ENCODE measurements at places on chromosomes 11 and 22.

DNA sequence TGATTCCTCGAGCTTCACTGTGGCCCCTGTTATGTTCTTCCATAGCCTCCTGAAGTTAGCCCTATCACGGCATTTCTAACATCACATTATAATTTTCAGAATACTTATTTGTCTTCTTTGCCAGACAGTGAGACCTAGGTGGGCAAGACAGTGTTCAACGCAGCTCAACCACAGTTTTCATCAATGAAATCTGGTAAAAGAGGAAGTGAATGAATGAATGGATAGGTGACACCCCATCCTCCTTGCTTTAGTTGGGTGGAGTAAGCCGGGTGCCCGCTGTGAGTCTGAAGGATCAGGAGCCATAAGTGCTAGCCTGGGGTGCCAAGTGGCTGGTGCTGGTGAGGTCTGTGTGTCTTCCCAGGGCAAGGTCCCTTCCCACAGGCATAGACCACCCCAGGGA lies 60.2 kb upstream of the MTNR1B start:
- DNase-seq: no peak

- DNase-seq: no peak
Observed at GRCh38 chr11:72740562-72741428, 11.4 kb downstream of the ARAP1 start.

DNA sequence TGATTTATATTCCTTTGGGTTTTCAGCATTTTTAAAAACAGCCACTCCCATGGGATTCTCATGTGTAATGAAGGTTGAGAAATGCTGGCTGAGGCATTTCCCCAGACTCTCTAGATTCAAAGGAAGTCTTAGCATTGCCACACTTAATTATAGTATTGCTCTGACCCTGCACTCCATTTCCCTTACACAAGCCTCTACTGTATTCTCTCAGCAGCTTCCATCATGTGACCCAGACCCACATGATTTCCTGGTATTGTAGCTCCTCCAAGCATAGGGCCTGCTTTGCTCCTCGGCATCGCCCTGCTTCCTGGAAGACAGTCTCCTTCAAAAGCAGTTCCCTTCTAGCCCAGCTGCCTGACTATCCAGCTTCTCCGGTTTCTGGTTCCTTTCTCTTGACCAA lies 261.5 kb downstream of the LARGE1 start:
- DNase-seq: no peak

DNA sequence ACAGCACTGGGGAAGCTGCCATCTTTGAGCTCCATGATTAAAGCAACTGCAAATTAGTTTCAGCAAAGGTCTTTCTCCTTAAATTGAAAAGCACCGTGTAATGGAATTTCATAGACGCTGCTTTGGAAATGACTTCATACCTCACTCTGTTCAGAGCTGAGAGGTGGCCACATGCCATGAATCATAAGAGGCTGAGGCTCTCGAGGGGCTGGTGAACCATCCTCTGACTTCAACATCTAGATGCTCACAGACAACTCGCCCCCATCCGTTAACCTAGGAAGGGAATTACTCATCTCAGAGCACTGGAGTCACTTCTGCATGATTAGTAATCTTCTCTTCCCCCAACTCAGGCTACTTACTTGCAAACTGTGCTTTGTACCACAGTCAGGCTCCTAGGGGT lies 122.3 kb downstream of the RCN1 start:
- DNase-seq: no peak

DNA sequence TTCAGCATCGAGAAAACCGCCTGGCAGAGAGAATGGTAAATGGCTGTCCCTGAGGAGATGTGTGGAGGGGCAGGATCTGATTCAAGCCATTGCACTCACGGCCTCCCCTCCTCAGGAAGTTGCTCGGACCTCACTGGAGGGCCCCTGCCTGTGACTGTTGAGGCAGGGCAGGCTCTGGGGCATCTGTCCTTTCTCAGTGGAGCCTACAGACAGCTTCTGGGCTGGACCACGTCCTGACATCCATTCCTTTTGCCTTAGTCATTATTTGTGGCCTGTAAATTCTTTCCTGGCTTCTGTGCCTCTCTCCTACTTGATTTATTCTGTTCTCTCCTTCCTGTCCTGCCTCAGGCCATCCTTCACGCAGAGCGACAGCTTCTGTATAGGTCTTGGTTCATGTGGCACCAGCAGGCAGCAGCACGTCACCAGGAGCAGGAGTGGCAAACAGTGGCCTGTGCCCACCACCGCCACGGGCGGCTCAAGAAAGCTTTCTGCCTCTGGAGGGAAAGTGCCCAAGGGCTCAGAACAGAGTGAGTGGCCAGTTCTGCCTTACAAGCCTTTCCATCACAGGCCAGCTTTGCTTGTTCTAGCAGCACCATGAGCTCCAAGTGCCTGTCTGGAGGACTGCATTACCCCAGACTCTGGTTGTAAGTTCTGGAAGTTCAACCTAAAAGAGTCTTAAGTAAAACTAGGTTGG lies 59.6 kb downstream of the PISD start:
- DNase-seq: no peak

- no peak for DNase-seq
Observed at GRCh38 chr11:33747979-33748378, 11.8 kb upstream of the CD59 start.

GRCh38 chr22:19524170-19525115 lies at the start of gene CLDN5:
Gene CLDN5 (minus strand): TSS chr22:19524410. CDS start chr22:19524255, 155 bp downstream.
- DNase-seq: peak; percentile 4

DNA sequence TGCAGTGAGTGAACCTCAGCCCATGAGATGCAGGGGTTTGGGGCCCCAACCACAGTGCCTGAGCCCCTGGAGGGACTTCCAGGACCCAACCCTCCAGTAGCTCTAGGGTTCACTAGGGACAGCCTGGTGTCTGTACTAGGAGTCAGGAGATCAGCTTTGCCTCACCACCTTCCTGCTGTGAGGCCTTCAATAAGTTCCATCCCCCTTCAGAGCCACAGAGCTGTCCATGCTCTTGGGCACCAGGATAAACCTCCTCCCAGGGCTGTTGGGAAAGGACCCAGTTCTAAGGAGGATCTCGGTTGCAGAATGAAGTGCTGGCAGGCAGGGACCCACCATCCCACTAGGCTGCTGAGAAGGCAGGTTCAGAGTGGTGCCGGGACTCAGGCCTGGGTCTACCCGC lies 9.7 kb downstream of the ARHGEF17 start:
- no peak for DNase-seq

DNA sequence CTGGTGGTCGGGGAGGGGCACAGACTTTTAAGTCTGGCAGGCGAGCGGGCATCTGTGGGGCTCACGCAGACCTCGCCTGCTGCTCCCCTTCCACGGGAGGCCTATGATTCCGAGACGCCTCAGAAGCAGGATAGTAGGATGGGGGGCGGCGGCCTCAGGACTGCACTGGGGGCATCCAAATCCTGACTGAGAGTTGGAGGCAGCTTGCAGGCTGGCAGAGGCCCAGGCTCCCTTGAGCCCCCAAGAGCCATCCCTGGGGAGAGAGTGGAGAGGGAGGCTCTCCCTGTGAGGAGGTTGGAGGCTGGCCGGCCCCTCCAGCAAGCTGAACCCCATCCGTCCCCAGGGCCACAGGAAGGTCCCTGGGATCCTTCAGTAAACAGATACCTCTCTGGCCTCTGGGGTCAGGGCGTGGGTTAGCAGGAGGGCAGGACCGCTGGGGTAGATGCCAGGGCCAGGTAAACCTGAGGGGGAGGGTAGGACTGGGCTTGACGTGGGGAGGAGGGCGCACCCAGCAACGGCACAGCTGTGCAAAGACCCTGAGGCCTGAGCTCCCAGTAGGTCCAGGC lies 33.3 kb downstream of the SBF1 start:
- DNase-seq: no peak

DNA sequence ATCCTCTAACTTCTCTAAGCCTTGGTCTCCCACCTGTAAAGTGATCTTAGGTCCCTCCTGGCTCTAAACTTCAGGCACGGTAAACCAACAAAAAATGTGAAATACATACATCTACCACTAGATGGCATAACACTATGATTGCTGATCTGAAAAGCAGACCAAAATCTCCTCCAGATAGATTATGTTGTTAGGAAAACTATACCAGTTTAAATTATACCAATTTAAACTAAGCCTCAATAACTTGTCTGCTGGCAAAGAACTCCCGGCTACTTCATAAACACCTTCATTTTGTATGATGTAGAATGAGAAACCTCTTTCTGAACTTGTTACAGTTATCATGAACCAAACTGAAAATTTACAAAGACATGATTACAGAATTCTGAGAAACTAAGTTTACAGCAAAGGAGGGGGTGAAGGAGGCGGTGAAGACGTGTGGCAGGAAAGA lies 85.9 kb downstream of the SBF2 start:
- peak; percentile 29 for DNase-seq

DNA sequence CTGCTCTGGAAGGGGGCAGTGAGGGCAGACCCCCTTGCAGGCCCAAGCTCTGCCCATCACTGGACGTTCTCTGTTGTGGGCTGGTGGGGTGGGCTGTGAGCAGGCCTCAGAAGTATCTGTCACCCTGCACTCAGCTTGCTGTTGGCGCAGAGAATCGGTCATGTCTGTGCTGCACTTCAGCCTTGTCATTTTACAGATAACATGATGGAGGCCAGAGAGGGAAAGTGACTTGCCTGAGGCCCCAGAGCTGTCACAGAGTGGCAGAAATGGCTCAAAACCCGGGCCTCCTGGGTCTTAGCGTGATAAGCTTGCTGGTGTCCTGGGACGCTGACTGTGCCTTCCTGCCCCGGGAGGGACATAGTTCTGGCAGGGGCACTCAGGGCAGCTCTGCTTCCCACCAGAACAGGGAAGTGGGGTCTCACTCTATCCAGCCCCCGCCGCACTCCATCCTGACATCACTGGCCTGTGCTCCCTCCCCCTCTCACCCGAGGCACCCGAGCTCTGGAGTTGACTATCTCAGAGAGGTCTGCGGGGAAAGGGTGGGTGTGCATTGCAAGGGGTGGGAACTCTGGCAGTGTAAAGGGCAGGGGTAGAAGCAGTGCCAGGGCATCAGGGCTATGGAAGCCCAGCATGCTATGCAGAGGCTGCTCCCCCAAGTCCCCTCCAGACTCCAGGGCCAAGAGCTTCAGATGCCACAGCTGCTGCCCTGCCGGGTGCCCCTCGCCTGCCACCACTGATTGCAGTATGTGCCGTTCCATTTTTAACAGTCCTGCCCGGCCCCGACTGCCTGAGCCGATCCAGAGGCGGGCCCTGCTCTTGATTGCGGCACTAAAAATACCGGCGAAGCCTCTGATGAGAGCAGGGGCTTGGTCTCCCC lies 50.4 kb upstream of the NECTIN1 start:
- no peak for DNase-seq

GRCh38 chr11:114180301-114181055 lies 115.7 kb upstream of the NNMT start:
- peak; percentile 61 for DNase-seq

DNA sequence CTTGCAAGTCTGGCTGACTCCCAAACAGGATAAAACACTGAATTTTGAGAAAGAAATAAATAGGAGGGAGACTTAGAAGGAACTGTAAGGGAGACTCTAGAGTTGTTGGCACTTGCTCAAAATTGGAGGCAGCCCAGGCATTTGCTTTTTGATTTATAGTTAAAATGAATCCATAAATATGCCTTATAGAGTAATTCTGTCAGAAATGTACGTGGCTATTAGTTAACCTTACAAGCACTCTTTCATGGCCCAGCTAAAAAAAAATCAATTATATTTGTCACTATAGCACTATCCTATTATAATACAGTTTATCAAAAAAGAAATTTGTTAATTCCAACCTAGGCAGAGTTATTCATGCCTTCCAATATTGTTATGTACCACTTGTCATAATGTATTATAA lies 1000.0 kb upstream of the CHORDC1 start:
- DNase-seq: no peak

GRCh38 chr11:71454470-71455113 lies 1.6 kb downstream of the NADSYN1 start:
- DNase-seq: peak; percentile 28

- no peak for DNase-seq
Observed at GRCh38 chr11:117961896-117962295, 24.3 kb upstream of the IL10RA start.

GRCh38 chr22:33743756-33744155 lies 176.5 kb downstream of the LARGE1 start:
- DNase-seq: no peak

- DNase-seq: no peak
Observed at GRCh38 chr11:121864660-121865059, 251.4 kb downstream of the BLID start.

DNA sequence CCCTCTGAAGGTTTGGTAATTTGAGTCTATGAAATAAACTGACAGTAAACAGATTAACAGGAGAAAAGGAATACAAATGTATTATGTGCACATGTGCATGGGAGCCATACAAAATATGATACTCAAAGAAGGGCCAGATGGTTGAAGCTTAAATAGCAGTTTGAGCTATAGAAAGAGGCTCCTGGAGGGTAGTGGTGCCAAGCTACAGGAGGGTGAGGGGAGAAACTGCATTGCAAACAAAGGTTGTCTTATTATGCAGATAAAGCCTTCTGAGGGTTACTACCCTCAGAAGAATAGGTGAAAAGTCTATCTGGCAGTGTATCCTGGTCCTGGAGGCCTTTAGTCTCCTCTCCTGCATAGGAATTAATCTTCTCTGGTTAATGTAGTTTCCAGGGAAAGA lies 267.3 kb upstream of the MPPED2 start:
- no peak for DNase-seq

Measured in NCI-H510A treated with DMSO at 0.1 percent for 48 hours (cell line).